8988T (cell line): ENCODE measurements at places on chromosomes 4 and X.

- no peak for DNase-seq
These were observed 17.7 kb downstream of the SLC10A6 start for GRCh38 chr4:86831262-86832130.

- no peak for DNase-seq
These were observed 690.0 kb upstream of the HS3ST1 start for GRCh38 chr4:12118651-12119213.

GRCh38 chr4:185820146-185821028 lies 8.4 kb upstream of the SORBS2 start:
- DNase-seq = no peak

DNA sequence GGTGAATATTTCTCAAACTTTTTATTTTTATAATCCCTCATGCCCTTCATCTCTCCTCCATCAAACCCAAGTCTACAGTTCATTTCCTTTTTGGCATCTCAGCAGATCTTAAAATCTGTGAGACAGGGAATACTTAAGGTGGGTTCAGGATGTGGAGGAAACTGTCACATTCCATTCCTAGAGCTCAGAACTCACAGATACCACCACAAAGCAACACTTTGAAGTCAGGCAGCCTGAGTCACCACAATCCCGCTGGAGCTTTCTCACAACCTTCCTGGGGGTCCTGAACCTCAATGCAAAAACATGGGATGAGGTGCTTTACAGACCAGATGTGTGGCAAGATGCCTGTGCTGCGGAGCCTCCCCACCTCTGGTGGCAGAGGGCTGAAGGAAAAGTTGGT lies 63.2 kb downstream of the HHIP start:
- DNase-seq = no peak

GRCh38 chr4:25146076-25146475 lies 14.2 kb downstream of the SEPSECS start:
- DNase-seq = no peak

GRCh38 chr4:95547715-95548471 lies 880 bp downstream of the UNC5C start:
- no peak for DNase-seq

DNA sequence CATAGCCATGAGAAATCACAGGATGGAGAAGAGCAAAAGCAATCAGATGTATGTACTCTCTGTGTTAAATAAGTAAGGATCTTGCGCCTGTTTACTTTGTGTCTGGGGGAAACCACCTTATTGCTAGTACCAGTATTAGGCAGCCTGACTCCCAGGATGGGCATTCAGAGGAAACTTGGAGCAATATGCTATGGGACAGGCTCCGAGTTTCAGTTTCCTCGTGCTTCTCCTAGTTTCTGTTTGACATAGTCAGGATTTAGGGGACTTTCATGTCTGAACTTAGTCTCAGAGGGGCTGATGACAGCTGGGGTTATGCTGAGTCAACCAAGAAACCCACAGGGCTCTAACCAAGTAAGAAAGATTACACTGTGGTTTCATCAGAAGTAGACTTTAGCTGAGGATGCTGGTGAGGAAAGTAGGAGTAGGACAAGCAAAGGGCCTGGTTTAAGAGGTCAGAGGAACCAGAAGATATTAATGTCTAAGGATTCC lies 13.5 kb downstream of the NSUN7 start:
- no peak for DNase-seq

GRCh38 chr4:69957209-69957608 lies 8.3 kb downstream of the CSN2 start:
- DNase-seq = no peak

- DNase-seq = no peak
These were observed 65.4 kb downstream of the GPR82 start for GRCh38 chrX:41789374-41789773.

GRCh38 chr4:86452924-86453531 lies 93.2 kb upstream of the MAPK10 start:
- DNase-seq = no peak

GRCh38 chr4:22850630-22851029 lies 157.9 kb downstream of the GBA3 start:
- no peak for DNase-seq

DNA sequence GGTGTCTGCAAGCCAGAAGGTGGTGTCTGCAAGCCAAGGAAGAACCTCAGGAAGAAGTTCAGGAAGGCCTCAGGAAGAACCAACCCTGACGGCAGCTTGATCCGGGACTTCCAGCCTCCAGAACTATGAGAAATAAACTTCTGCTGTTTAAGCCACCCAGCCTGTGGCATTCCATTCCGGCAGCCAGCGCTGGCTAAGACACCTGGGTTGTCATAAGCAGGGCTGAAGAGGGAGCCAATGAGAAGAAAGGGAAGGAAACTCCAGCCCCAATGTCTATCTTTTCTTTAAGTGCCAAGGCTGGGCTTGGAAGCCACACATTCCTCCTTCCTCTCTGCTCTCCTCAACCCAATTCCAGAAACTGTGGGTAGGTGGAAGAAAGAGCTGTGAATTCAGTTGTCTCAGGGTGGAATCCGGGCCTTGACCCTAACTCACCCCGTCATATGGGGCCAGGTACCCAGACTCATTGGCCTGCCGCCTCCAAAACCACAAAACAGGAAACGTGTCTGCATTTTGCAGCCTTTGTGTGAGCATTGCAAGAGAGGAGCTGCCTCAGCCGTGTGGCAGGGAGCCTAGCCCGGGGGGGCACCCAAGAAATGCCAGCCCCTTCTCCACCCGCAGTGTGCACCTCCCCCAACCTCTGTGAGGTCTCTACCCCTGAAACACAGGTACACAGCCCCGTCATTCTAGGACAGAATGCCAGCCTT lies 26.8 kb downstream of the CRMP1 start:
- no peak for DNase-seq
